ENCODE measurements at places on chromosomes 11 and 22.

- DNase-seq: no peak
Observed at GRCh38 chr22:28064920-28065319, 145.9 kb upstream of the PITPNB start.

DNA sequence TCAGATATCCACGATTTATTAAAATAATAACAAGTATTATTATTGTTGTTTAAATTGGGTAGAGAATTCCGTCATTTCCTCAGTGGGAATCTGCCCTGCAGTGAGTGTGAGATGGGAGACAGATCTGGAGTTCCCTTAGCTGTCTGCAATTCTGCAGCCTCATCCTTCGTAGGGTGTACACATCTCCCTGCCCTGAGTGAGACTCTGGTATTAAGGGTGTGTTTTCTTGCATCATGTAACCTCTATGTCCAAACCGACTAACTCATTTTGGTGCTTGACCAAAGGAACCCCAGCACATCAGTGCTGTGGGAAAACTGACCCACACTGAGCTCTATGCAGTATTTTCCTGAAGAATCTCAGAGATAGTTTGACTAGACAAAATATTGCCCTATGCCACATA is 157.6 kb downstream of the LDLRAD3 start:
- no peak for DNase-seq

DNA sequence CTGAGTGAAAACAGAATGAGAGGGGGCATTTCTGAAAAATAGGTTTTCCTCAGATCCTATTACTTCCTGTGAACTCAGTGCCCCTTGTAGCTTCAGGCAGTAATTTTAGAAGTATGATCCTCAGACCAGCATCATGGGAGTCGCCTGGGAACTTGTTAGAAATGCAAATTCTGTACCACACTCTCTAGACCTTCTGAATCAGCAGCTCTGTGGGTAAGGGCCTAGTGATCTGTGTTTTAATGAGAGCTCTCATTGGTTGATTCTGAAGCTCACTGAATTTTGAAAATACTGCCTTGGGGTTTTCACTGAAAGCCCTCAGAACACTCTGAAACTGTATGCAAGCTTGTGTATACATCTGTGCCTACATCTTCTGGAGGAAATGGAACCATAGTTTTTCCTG is 647.2 kb upstream of the ANO5 start:
- DNase-seq: no peak

DNA sequence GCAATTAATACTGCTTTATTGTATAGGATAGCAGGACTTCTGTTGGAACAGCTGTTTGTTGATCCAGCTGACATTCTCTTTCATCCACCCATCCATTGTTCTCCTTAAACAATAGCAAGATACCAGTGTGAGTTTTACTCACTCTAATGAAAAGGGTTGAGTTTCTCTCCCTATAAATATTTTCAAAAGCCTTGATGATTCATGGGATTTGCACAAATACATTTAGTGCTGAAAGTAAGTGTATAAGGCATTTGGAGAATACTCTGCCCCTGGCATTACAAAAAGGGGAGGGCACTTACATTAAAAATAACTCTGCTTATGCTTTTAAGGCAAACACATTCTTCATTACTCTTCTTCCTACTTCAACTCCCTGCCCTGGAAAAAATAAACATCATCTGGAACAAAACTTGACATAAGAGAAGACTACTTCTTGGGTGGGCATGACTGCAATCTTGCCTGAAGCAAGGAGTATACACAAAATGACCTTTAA is 634.9 kb downstream of the METTL15 start:
- DNase-seq: no peak

DNA sequence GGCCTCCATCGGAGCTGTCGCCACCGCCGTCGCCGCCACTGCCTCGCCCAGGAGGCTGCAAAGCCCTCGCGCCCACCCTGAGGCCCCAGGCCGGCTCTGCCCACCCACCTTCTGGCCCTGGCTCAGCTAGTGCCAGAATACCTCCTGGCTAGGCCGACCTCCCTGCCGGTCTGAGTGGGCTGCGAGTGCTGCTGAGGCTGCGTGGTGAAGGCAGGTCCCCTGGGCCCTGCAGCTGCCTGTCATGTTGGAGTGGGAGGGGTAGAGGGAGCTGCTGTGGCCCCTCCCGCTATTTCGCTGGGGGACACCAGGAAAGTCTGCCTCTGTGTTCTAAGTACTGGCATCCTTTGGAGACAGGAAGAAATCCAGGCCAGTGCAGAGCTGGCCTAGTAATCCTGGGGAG is 34.2 kb downstream of the LRRC10B start:
- DNase-seq: no peak

DNA sequence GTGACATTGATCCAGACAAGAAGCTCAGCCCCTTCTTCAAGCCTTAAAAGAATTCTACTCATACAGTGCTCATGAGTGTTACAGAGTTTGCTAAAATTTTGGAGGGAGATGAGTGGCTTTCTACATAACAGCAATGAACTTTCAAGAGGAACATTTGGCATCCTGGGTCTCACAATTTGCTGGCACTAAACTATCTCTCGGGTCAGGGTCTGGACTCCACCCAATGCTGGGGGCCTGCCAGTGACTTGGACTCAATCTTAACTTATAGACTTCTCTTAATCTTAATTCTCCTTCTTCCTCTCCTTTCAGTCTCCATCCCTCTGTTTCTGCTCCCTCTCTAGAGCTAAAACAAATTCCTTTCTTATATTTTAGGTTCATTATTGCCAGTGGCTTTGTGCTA is 317.9 kb downstream of the TMEM135 start:
- DNase-seq: no peak

- DNase-seq: no peak
Observed at GRCh38 chr22:50545522-50546325, at the start of gene KLHDC7B. Gene KLHDC7B, plus strand, starts transcription at chr22:50545899. Its CDS starts 345 bp downstream, at chr22:50546244.

DNA sequence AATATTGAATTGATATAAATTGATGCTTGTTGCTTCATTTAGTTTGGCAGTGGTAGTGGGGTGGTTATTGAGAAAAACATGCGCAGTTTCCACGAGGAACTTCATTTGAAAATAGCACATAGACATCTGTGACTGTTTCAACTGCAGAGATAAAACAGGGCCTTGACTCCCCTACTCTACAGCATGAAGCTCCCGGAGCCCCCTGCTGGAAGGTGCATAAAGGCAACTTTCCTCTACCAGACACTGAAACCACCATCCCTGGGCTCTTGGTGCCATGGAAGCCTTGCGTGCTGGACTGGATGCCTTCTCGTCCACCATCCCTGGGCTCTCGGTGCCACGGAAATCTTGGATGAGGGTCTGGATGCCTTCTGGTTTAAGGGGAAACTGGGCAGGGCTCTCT is 195.9 kb downstream of the CSNK2A3 start:
- DNase-seq: no peak

- no peak for DNase-seq
Observed at GRCh38 chr11:78651136-78651775, 76.6 kb upstream of the NARS2 start.

- DNase-seq: no peak
Observed at GRCh38 chr22:45211848-45212247, 28.8 kb downstream of the KIAA0930 start.

- DNase-seq: no peak
Observed at GRCh38 chr11:28621753-28622152, 513.6 kb downstream of the METTL15 start.

DNA sequence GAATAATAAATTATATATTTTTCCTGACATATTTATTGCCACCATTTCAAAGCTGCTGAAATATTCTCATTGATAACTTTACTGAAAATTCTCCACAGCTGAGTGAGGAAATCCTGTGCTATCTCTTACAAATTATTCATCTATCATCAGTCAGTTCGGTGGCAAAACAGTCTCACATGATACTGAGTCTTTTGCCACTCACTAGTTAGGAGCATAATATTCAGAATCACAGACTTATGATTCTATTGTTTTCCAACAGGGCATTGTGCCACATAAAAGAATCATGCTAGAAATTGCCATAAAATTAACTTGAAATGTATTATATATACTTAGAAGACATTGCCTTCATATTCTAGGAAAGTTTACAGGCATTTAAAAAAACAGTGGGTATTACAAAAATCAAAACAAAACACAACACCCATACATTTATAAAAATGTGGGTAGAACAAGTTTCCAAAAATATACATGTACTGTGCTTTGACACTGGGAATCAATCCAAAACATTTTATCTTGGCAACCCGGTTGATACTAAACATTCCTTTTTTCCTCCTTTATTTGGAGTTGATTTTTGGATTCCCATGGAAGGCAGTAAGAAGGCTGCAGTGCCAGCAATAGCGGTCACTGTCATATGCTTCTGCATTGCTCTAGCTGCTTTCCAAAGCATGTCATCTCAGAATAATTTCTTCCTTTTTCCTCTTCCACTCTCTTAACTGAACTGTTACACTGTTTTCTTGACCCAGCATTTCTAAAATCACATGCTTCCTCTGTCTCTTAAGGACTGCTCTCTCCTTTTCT is 42.5 kb downstream of the ATG16L2 start:
- DNase-seq: no peak

- no peak for DNase-seq
Observed at GRCh38 chr22:23237201-23237798, 57.0 kb downstream of the BCR start.

DNA sequence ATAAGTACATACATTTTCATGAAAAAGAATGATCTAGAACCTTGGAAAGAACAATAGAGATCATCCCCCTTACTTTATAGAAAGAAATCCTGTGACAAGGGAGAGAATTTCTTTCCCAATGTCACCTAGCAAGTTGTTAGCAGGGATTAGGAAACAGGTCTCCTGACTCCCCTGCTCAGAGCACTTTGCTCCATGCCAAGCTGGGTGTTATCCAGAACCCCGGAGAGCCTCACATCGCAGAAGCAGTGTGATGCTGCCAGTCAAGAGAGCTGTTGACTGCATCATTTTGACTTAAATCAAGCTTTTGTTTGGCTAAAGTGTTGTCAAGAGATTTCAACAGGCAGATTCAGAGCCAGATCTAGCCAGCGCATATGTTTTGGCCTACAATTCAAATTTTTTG is 3.6 kb upstream of the RRAS2 start:
- DNase-seq: no peak

DNA sequence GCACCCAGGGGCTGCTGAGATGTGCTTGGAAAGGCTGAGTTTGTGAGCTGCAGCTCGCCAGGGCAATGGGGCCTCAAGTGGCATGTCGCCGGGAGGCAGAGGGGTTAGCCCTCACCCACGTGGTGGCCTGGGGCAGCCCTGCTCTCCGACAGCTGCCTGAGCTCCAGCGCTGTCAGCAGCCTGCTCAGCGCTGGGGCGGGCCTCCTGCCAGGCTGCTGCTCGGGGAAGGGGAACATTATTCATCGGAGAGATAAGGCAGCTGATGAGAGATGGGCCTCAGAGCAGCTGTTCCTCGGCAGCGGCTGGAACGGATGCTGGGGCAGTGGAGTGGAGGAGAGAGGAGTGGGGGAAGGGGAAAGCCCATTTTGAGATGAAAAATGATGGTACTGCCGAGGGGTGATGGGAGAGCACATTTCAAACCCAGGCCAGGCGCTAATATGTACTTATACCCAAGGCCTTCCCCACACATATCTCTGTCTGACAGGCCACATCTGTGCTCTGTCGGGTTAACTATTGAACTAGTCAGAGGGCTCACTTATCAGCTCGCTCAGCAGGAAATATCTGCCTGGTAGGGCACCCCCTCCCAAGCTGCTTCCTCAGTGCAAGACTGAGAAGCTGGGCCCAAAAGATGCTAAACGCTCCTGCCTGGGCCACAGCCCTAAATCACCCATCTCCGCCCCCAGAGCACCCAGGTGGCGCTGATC is 79.5 kb downstream of the TIMP3 start:
- no peak for DNase-seq

DNA sequence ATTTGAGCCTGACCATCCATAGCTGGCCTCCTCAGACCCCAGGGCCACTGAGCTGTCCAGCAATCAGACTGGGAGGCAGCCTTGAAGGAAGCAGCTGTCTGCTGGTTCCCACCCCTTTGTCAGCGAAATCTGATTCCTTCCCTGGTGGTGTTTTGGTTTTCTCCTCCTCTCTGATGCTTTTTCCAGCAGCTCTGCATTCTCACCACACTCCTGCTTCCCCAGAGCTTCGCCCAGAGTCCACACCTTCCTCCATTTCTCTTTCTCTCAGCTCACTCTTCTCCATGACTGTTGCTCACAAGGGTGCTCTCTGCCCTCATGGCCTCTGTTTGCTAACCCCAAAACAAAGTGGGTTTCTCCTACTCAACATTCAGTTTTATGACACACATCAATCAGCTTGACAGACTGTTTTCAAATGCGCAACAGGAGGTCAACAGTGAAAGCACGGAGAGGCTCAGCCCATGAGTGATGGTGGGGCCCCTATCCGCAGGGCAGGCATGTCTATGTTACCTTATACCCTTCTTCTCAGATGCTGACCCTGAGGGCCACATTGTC is 130.6 kb upstream of the MTNR1B start:
- DNase-seq: no peak

DNA sequence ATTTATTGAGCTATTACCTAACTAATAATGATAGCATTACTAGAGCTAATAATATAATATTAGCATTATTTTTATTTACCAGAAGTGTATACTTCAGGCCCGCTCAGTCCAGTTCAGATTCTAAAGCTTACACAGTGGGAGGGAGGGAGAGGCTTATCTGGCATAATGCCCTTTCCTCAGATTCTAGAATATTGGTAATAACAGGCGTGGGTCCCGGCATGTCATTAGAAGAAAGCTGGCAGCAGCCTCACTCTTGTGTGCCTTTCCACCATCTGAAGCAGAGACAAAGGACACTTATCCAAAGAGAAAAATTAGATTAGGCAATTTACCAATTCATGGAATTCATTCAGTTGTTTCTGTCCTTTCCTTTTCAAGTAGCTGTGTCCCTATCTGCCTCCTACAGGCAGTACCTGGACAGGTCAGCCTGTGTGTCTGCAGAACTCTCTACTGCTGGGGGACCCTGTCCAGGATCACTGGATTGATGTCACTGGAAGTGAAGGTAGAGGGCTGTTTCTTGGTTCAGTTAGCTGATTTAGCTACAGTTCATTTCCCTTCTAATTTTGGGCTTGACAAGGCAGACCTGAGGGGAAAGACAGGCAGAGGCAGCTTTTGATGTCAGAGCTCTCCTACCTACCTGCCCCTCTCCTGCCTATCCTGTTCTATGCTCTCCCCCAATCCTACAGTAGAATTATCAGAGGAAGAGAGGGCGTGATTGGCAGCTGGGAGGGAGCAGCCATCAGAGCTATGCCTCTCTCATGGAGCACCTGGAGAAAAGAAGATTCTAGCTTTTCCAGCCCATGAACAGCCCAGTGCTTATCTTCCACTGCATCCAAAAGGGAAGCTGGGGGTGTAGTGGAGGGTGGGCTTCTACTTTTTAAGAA is 20.3 kb upstream of the CCDC90B start:
- no peak for DNase-seq

GRCh38 chr11:62489204-62489603 is 57.4 kb downstream of the AHNAK start:
- no peak for DNase-seq

GRCh38 chr11:433111-433510 is 8.7 kb downstream of the ANO9 start:
- DNase-seq: no peak

- DNase-seq: no peak
Observed at GRCh38 chr11:43223026-43223425, 88.8 kb upstream of the API5 start.

- no peak for DNase-seq
Observed at GRCh38 chr11:83152264-83152663, 4.7 kb upstream of the PCF11 start.

- no peak for DNase-seq
Observed at GRCh38 chr22:39819429-39819828, 74.1 kb downstream of the ENTHD1 start.

Data from T1000 (cell line).